ENCODE measurements at places on chromosomes 7 and 10. TPM values are rescaled to one million over a fixed set of nuclear protein-coding genes. Genes with fewer than 3 reads are reported as not detected.

The LSM8 gene
- total RNA-seq, result 19.5 TPM

The CFAP58 gene
- 2.2 TPM for total RNA-seq

The ADRA2A gene
- 0.67 TPM for total RNA-seq

The SPDYE8 gene
- total RNA-seq, result not detected

The CALCR gene
- total RNA-seq, result 0.05 TPM

The MRLN gene
- not detected for total RNA-seq

The GDF2 gene
- not detected for total RNA-seq

The ACTL6B gene
- not detected for total RNA-seq

The FGFR2 gene
- 0.30 TPM for total RNA-seq

The LIPF gene
- not detected for total RNA-seq

The CFAP46 gene
- 1.9 TPM for total RNA-seq

The TFPI2 gene
- total RNA-seq, result 1.3 TPM

The PARD3 gene
- total RNA-seq, result 33.5 TPM

The ADAM22 gene
- 1.3 TPM for total RNA-seq

The NKX1-2 gene
- total RNA-seq, result not detected

The OPALIN gene
- not detected for total RNA-seq

The FAM241B gene
- 3.3 TPM for total RNA-seq

The PTN gene
- 18.8 TPM for total RNA-seq

The ZNF789 gene
- 3.4 TPM for total RNA-seq

The PKD2L1 gene
- total RNA-seq, result not detected

The CCL24 gene
- total RNA-seq, result not detected
